NCI-H187 treated with DMSO at 0.1 percent for 48 hours (cell line): ENCODE measurements at places on chromosomes 3 and 15.

GRCh38 chr3:30628205-30628900 lies 22.0 kb downstream of the TGFBR2 start:
- no peak for DNase-seq

- no peak for DNase-seq
These were observed 19.2 kb downstream of the EID1 start for GRCh38 chr15:48896869-48897814.

DNA sequence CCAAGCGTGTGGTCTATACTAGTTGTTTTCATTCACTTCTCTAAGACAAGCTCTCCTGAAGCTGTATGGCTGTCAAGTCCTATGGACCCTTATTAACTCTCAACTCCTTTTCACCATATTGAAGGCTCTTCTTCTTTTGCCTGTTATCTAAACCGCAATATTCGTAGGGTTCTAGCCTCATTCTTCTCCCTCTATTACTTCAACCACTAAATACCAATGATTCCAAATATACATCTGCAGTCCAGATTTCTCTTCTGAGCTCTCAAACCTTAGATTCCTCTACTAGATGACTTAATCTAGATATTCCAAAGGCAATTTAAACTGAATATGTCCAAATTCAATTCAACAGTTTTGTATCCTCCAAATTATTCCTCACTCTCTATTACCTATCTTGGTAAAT lies 24.6 kb downstream of the AQR start:
- DNase-seq, result no peak

DNA sequence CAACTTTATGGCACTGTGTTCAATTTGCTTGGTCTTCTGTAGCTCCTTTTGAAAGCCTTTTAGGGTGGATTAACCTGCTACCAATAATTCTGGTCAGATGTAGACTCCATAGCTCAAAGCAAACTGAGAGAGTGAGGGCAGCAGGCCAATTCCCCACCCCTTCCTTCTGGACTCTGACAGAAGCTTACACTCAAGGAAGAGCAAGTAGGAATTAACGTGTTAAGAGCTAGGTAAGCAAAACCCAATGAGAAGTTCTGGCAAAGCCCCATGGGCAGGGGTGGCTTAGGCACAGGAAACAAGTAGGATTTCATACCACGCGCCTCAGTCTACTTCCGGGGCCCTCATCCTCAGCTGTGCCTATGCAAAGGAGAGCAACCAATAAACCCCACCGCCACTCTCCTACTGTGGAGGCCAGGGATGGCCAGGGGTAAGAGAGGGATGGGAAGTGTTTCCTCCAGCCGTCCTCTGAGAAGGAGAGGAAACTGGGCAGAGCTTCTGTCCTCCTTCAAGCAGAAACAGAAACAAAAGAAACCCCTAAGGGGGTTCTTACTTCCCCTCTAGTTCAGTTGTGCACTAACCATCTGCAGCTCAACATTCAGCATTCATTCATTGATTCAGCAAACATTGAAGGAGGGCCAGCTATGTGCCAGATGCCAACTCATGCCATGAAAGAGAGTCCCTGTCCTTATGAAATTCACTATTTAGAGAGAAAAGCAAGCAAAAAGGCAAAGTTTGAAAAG lies 12.6 kb downstream of the CCR5 start:
- no peak for DNase-seq

- no peak for DNase-seq
These were observed 67.2 kb upstream of the TSPAN3 start for GRCh38 chr15:77138167-77138522.

DNA sequence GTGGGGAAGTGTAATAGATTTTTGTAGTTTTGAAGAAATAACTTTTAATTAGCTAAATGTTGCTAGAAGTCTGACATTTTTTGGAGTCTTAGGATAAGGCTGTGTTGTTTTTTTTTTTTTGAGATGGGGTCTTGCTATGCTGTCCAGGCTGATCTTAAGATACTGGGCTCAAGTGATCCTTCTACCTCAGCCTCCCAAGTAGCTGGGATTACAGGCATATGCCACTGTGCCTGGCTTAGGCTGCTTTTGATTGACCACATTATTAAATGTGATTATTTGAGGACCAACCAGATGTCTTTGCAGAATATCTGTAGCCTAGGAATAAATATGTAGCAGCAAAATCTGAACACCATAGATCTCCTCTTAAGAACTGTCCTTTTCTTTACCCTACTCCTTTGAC lies 29.7 kb downstream of the HACD3 start:
- no peak for DNase-seq

DNA sequence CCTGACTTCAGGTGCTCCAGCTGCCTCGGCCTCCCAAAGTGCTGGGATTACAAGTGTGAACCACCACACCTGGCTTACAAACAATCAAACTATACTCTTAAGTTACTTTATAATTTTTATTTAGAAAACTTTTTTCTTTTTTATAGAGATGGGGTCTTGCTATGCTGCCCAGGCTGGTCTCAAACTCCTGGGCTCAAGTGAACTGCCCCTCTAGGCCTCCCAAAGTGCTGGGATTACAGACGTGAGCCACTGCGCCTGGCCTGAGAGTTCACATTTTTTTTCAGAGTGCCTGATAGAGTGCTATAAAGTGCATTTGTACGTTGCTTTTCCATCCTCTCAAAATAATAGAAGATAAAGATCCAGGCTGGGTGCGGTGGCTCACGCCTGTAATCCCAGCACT lies 102.0 kb upstream of the TBL1XR1 start:
- no peak for DNase-seq

- DNase-seq, result no peak
These were observed 22.9 kb upstream of the TRA2B start for GRCh38 chr3:185960522-185961288.

GRCh38 chr3:25749031-25749581 lies 34.1 kb downstream of the NGLY1 start:
- no peak for DNase-seq

DNA sequence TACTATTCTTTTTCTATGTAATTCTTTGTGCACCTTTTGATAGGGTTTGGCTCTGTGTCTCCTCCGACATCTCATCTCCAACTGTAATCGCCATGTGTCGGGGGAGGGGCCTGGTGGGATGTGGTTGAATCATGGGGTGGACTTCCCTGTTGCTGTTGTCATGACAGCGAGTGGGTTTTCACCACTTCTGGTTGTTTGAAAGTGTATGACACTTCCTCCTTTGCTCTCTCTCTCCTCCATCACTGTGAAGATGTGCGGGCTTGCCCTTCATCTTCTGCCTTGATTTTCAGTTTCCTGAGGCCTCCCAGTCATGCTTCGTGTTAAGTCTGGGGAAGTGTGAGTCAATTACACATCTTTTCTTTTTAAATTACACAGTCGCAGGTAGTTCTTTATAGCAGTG lies 225.8 kb upstream of the DPPA4 start:
- no peak for DNase-seq

- no peak for DNase-seq
These were observed 204.9 kb upstream of the PPP2R3A start for GRCh38 chr3:135760581-135760980.

- DNase-seq, result no peak
These were observed 45.2 kb downstream of the ZNF385D start for GRCh38 chr3:21705769-21706168.

GRCh38 chr3:119559441-119559963 lies at the start of gene CD80:
CD80 (minus strand) TSS chr3:119559614; CDS start chr3:119557728, 1,886 bp downstream.
- no peak for DNase-seq

DNA sequence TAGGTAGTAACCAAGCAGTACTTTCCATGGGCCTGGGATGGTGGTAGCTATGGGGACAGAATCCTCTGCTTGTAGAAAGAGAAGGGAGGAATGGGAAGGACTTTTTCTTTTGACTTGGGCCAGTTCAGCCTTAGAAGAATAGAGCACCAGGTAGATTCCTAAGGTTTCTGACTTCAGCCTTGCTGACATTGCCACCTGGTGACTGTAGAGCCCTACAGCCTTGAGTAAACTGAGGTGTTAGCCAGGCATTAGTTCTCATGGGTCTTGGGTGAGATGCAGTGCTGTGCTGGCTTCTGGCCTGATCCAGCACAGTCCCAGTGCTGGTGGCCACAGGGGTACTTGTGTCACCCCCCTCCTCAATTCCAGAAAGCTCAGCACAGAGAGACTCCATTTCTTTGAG lies 171.1 kb downstream of the ZBBX start:
- DNase-seq, result no peak

DNA sequence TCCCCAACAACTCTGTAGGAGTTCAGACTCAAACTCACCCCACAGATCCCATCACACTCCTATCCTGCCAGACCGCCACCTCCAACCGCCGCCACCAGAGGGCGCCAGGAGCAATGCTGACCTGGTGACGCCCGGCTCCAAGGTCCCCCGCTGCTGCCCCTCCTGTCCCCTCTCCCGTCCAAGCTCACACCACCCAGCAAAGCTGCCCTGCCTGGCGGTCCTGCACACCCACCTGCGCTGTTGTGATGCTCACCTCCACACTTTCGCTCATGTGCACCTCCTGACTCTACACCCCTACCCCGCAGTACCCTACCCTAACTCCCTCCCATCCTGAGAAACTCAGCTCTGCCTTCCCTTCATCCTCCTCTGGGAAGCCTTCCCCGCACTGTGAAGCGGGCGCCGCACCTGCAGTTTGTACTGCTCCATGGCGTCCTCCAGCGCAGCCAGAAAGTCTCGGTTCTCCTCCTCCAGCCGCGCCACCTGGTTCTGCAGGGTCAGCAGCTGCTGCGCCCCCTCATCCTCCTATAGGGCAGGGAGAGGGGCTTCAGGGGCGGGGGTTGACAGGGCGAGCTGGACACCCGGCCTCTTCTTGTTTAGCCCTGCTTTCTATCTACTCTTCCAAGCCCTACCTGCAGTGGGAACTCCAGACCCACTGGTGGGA lies 7.9 kb downstream of the KIF7 start:
- DNase-seq, result no peak
